ENCODE measurements at places on chromosomes 2 and 18.

- DNase-seq: no peak
These were observed 93.9 kb upstream of the RAB12 start for GRCh38 chr18:8515142-8515865.

- no peak for DNase-seq
These were observed 29.4 kb upstream of the CHMP3 start for GRCh38 chr2:86592547-86593230.

- DNase-seq: no peak
These were observed 27.3 kb downstream of the GRB14 start for GRCh38 chr2:164593959-164594358.

DNA sequence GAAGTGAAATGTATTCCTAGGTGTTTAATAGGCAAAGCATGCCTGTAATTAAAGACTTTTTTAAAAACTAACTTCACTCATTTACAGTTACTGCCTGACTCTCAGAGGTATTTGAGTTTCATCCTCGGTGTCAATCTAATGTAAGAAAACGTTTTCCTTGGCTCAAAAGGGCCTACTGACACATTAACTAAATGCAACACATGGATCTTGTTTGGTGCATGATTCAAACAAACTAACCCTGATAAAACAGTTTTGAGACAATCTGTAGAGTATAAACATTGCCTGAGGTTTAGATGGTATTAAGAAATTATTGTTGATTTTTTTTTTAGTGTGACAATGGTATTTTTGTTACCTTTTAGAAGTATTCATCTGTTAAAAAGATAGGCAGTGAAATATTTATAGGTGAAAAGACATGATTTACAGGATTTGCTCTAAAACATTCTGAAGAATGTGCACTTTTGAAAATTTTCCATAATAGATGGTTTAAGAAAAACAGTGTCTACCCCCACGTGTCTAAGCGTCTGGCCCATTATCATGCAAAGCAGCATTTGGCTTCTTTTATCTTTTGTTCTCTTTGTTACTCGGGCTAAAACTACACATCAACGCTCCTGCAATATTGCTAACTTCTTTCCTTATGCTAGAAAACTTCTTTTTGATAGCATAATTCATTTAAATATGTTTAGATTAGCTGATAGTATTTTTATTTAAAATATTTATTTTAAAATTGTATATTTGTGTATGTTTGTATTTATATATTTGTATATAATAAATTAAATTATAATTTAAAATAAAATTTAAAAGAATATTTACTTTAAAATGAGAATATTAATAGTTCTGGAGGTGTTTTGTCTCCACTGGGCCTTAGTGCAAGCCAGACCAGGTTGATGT is 160.2 kb upstream of the NDUFV2 start:
- no peak for DNase-seq

- DNase-seq: no peak
These were observed 468.4 kb downstream of the SUCLG1 start for GRCh38 chr2:83990636-83991035.

DNA sequence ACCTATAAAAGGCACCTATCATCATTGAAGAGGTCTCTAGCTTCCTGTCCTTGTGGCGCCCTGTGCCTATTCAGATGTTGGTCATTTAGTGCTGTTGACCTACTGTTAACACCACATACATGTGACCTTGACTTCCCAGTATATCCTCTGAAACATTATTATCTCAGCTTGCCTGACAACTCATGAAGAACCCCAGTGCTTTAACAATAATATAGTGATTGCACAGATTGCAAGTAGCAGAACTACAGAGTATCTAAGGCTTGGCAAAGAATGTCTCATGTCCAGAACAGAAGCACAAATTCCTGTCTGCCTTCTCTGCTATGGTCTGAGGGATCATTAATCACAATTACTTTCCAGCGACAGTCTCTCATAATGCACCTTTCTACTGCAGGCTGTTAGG is 165.3 kb downstream of the LCLAT1 start:
- no peak for DNase-seq

- no peak for DNase-seq
These were observed 16.1 kb downstream of the ZNF397 start for GRCh38 chr18:35256947-35257346.

DNA sequence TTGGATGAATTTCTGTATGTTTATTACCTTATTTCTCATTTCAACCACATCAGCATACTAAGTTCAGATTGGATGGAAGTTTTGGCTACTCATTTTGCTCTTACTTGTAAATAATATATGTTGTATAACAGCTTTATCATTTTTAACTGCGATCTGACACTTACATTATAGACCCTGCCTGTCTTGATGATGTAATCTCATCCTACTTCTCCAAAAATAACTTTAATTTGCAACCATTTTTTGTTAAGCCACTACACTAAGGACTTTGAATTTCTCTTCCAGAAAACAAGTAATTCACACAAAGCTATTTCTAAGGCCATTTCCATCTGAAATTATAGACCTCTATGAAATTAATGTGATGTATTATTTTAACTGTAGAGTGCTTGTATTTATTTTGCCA is 240.7 kb downstream of the WDR7 start:
- DNase-seq: no peak

- DNase-seq: no peak
These were observed 70.6 kb downstream of the MARCO start for GRCh38 chr2:119012345-119013301.
